ENCODE measurements at places on chromosomes 1 and 21.
A peak's percentile ranks its signal among the peaks of the same experiment; 100 is the strongest.

GRCh38 chr1:70084314-70084915 lies 121.0 kb downstream of the LRRC40 start:
- DNase-seq: no peak

DNA sequence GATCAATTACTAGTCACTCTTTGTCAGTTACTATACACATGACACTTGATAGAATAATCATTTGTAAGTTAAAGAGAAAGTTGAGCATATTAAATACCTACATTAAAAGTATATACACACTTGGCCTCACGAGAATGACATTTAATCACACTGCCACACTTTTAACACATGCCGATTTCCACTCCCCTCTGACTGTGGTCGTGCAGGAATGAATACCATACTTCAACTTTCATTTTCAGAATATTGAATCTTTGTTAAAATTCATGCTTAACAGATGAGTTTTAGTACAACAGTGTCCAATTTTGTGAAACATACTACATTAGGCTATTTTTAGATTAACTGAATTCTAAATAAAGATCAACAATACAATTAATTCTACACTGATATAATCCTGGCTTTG lies 78.2 kb upstream of the SDC3 start:
- no peak for DNase-seq

GRCh38 chr1:7375329-7375728 lies 395.8 kb upstream of the VAMP3 start:
- no peak for DNase-seq

- no peak for DNase-seq
These were observed 103.9 kb upstream of the COL24A1 start for GRCh38 chr1:86260476-86260875.

DNA sequence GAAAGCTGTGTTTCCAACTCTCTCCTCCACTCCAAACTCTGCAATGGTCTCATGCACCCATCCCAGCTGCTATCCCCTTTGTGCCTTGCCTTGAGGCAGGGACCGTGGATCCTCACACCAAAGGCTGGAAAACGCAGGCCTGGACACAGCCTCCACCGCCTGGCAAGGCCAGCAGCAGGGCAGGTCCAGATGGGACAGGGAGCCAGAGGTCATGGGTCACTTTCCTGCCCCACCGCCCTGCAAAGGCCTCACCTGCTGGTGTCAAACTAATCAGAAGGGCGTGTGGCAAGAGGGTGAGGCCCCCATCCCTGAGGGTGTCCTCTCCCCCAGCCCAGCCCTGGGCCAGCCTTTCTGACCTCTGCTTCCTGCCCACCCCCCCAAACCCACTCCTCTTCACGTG lies 106.3 kb downstream of the PAX7 start:
- DNase-seq: no peak

- no peak for DNase-seq
These were observed 41.5 kb downstream of the KRTAP19-8 start for GRCh38 chr21:30996728-30997127.

- DNase-seq: no peak
These were observed 35.7 kb upstream of the CLSTN1 start for GRCh38 chr1:9859281-9860014.

DNA sequence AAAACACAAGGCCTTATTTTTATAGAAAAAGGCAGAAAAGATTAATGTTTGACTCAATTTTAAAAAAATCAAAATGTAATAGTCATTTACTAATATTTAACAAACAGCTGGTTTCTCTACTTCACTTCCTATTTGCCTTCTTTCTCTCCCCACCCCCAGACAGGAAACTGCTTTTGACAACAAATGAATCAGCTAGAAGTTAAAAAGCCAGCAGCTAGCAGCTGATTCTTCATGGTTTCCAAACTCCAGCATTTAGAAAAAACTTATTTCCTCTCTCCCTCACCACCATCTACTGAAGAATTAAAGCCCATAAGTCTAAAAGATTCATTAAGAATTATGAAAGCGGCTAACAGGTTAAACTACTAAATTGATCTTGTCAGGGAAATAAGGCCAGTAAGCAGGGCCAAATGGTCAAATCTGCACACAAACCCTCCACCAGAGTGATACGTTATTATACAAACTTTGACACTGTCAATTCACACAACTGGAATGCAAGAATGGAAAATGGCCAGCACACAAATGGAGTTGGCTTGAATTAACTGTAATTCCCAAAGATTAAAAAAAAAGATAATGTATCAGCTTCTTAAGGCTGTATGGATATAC lies 4.0 kb downstream of the WDR26 start:
- no peak for DNase-seq

- no peak for DNase-seq
These were observed 9.1 kb downstream of the PPFIA4 start for GRCh38 chr1:203035111-203036000.

- DNase-seq: no peak
These were observed 120.6 kb upstream of the LMO4 start for GRCh38 chr1:87208080-87208479.

- DNase-seq: no peak
These were observed 6.4 kb downstream of the UTP11 start for GRCh38 chr1:38018864-38019343.

GRCh38 chr1:90990779-90991178 lies 31.1 kb downstream of the ZNF644 start:
- DNase-seq: no peak

GRCh38 chr1:179588425-179589024 lies 3.1 kb upstream of the TDRD5 start:
- no peak for DNase-seq

GRCh38 chr1:170252851-170253579 lies 107.3 kb downstream of the NTMT2 start:
- no peak for DNase-seq

DNA sequence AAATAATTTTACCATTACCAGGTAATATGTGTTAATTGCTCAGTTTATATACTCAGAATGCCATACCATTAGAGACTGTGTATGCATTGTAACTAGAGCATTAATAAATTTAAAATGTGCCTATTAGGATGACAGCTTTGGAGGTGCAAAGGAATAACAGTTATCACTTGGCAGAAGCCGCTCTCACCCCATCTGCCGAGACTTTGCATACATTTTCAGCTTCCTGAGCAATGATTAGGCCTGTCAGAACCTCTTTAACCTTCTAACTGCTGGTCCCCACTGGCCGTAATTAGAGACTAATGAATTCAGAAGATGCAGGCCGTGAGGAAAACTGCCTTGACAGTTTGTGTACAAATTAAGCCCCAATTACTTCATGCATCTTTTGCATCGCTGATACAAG lies 158.0 kb upstream of the PROX1 start:
- no peak for DNase-seq

DNA sequence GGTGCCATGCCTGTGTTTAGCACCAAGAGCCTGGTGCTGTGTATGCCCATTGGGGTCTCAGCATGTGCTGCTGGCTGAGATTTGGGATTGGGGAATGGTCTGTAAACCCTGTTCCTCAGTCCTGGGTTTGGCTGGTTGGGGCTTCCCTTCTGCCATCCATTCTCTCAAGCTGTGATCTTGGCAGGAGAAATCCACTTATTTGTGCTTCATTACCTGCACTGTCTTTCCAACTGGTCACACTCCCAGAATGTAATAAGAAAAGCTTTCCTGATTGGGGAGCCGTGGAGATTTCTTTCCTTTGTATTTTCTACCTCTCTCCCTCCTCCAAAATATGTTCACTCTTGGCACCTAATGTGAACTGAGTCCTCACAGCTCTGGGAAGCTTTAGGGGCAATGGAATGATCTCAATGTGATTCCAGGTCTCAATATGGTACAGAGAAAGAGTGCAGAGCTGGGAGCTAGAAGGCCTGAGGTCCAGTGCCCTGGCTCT lies 23.0 kb upstream of the KCNA10 start:
- DNase-seq: no peak

DNA sequence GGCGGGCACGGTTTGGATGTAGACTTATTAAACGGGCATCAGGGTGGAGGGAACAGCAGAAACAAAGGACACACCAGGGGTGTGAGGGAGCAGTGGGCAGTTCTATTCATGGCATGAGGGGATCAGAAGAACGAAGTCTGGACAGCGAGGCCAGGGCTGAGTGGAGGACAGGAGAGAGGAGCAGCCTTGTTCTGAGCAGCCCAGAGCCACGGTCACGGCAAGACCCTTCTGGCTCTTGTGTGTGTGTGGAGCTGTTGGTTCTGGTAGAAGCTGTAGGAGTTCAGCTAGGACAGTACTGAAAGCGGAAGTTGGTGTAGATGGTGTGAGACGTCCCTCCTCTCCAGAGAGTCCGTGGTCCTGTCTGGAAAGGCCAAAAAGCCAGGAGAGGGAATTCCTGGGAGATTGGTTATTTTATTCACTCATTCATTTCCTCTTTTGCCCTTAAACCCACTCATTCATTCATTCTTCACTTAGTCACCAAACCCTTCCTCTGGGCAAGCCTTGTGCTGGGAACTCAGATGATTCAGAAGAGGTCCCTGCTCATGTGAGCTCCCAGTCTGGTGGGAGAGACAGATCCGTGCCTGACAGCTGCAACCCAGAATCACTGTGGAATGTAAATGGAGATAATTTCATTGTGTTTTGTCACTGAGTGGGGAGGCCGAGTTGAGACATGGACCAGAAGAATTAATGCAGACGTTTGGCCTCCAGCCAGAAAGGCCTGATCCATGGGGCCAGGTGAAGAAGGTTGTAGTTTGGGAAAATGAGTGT lies 4.1 kb upstream of the ACOT11 start:
- no peak for DNase-seq

- no peak for DNase-seq
These were observed 17.1 kb upstream of the ADGRB2 start for GRCh38 chr1:31781138-31781755.

DNA sequence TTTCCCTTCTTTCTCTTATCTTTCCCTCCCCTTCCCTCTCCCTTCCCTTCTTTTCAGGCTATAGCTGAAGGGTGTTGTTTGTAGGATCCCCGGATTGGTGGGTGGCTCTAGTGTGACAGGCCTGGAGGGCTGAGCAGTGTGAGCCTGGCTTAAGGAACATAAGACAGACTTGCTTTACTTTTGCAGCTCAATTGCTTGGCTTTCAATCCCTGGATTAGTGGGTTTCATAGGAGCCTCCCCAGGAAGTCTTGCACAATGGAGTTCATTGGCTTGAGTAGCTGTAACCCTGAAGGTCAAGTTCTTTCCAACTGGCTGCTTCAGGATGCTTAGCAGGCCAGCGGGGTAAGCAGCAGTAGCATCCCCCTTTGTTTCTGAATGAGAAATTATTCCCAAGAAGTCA lies 126.7 kb downstream of the CAMTA1 start:
- no peak for DNase-seq

GRCh38 chr1:107359472-107360241 lies 218.8 kb downstream of the NTNG1 start:
- no peak for DNase-seq

- DNase-seq: peak; percentile 19
These were observed at the start of gene AGMAT for GRCh38 chr1:15584489-15585363. TSS of gene AGMAT (minus strand) at chr1:15585051. CDS start at chr1:15584967, 84 bp downstream.

GRCh38 chr1:1703796-1704195 lies 11.2 kb upstream of the SLC35E2B start:
- no peak for DNase-seq

GRCh38 chr1:88802950-88803349 lies 88.4 kb downstream of the GTF2B start:
- no peak for DNase-seq

DNA sequence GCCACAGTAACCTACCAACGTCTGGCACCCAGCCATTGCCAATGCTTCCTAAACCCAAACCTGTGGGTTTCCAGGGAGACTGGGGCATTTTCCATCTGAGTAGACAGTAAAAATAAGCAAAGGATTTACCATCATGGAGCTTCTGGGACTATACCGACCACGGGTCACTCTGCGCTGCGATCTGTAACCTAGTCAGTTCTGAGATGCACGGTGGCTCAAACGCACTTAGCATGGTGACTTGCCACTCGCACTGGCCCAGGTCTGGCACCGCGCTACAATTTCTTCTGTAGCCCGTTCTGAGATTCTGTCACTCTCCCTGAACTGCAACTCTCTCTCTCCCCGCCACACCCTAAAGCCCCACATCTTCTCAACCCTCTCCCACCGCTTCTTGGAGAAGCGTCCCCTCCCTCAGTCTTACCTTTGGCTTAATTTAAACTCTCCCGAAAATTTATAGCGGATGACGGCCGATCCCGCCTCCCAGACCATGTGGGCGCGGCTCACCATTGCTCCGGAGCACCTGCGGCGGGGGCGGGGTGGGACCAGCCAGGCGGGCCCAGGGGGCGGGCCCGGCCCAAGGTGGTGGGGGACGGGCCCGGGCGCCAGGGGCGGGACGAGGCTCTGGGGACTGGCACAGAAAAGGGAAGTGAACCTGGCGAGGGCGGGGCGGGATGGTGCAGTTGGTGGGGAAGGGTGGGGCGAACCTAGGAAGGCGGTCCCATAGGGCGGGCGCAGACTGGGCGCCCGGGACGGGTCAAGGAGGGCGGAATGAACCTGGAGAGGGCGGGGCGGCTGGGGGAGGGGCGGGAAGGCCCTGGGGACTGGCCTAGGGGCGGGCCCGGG lies 493 bp upstream of the MAP3K21 start:
- peak; percentile 87 for DNase-seq

DNA sequence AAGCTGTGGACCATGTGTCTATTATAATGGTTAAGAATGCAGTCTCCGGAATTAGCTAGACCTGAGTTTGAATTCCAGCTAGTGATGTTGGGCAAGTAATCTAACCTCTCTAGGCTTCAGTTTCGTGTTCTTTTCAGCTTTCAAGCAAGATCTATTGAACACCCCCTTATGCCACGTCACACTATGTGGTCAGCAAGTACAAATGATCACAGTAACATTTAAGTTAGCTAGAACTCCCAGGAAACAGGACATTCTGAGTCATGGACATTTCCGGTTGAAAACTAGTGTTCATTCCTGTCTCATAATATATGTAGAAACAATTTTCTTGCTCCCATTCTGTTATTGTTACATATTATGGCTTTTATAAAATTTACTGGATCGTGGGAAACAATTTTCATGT lies 34.0 kb upstream of the NHLH2 start:
- no peak for DNase-seq

GRCh38 chr1:66437136-66437401 lies 96.9 kb upstream of the SGIP1 start:
- DNase-seq: no peak

All from T-helper 17 cell (primary cell).